Stimulated activated CD4-positive, alpha-beta T cell treated with anti-CD3 and anti-CD28 coated beads, Interleukin-1b, Interleukin-23, amount 100 ng/mL, for 1 hour (primary cell): ENCODE measurements at places on chromosomes 2 and 18.

- DNase-seq, result no peak
Observed at GRCh38 chr2:234478121-234478858, 18.6 kb downstream of the ARL4C start.

DNA sequence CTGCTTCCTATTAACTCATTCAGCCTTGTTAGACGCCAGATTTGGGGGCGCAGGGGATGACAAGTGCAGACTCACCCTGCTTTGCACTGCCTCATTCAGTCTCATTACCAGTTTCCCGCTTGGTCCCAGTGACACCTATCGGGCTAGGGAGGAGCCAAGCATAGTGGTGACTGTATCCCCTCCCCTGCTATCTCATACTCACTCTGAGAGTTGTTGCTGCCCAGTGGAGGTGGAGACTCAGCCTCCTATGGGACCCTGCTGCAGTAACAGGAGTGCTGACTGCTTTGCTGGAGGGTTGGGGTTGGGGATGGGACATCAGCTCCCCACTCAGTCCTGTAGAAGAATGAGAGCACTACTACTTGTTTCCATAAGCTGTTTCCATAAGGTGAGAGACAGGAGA lies 21.3 kb upstream of the PIK3C3 start:
- DNase-seq, result no peak

DNA sequence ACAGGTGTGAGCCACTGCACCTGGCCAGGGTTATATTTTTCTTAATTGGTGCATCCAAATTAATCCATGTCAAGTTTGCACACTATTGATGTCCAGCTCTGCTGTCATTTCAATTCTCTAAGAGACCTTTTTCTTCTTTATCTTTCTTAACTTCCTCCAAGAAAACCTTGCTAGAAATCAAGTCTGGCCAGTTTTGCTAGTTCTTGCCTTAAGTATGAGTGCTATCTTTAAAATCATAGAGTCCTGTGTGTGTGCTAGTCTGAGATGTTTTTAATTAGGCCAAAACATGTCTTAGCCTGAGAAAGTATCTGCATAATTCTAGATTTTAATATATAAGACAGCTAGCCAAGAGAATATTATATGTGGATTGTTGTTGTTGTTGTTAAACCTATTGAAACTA lies 56.2 kb upstream of the SLC39A10 start:
- no peak for DNase-seq

DNA sequence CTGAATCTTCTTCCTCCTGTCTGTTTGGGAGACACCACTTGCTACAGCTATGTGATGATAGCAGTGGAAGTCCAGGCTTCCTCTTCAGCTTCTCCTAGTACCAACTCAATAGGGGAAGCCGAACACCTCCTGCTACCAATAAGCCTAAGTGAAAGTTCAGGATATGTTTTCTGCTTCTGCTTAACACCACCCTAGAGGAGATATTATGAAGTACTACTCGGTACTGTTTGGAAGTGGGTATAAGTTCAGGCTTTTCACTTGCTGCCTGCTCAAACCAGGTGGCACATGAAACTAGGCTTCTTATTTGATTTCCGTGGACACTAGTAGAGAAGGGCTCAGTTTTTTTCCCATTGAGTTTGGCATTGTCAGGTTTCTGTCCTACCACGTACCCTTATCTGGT lies 99.8 kb downstream of the PTPN4 start:
- DNase-seq, result no peak

DNA sequence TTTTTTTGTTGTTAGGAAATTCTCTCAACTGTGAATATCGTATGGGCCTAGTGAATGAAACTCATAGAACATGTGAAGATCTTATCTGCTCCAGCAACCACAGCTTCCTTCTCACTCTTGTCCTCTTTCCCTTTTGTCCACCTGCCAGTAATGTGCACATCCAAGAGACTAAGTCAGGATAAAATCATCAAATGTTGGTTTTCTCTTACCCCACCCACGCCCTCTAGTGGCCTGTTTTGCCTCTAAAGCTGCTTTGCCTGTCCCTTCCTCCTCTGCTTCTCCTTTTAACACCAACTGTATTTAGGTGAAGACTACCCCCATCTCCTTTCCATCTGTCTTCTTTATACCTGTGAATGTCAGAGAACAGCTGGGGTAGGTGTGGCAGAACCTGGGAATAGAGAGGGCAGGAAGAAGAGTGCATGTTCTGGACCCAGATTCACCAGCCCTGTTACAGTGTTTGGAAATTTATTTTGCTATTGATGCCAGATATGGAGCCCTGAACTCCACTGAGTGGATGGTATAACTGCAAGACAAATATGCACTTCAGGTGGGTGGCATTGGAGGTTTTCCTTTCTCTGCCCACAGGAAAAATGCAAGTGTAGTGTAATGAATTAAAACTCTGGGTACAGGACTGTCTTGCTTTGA lies 8.4 kb upstream of the MGAT5 start:
- DNase-seq, result peak; percentile 61

DNA sequence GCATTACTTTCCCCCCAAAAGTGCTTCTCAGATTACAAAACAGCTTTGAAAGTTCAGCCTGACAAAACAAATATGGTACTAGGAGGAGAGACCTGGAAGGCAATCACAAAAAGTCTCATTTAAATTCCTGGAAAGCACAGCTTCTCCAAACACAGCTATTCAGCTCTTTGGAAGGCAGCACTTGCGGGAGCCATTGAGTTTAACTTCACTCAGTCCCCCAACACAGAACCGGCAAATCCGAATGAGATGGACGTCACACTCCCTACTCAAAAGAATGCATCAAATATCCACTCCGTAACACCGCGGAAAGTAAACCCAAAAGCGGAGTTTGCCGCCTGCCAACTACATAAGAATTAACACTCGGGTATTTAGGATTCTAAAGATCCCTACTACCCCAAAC lies 638 bp downstream of the ST6GAL2 start:
- no peak for DNase-seq

- no peak for DNase-seq
Observed at GRCh38 chr2:127104881-127105655, 1.9 kb downstream of the BIN1 start.

GRCh38 chr18:21991886-21992285 lies 177.5 kb upstream of the GATA6 start:
- DNase-seq, result no peak

DNA sequence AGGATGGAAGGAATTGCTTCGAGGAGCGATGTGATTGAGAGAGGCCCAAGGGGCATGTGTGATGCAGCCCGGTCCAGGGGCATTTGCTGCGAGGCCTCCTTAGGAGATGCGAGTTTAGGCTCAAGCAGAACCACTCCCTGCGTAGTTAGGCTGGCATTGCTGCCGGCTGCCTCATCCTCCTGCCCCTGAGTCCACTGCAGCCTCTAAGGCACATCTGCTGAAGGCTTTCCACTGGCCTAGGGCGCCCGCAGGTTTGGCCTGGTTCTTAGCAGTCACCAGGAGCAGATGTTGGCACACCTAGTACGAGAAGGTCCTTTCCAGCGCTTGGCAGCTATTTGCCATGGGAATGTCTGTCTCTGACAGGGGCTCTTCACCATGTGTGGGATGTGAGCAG lies 20.7 kb downstream of the INPP5D start:
- DNase-seq, result no peak

DNA sequence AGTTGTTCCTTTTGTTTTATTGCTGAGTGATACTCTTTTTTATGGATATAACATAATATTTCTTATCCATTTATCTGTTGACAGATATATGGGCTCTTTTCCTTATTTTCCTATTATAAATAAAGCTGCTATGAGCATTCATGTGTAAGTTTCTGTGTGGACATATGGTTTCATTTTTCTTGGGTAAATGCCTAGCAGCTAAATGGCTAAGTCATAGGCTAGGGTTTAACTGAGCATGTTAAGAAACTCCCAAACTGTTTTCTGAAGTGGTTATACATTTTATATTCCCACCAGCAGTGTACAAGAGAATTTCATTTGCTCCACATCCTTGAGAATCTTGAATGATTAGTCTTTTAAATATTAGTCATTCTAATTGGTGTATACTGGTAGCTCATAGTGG lies 786.6 kb upstream of the CDH2 start:
- DNase-seq, result no peak

- no peak for DNase-seq
Observed at GRCh38 chr2:31429759-31430438, 15.4 kb upstream of the XDH start.

- no peak for DNase-seq
Observed at GRCh38 chr2:128310094-128310716, 8.5 kb downstream of the HS6ST1 start.

GRCh38 chr18:50192995-50193795 lies 1.8 kb downstream of the MYO5B start:
- DNase-seq, result no peak

DNA sequence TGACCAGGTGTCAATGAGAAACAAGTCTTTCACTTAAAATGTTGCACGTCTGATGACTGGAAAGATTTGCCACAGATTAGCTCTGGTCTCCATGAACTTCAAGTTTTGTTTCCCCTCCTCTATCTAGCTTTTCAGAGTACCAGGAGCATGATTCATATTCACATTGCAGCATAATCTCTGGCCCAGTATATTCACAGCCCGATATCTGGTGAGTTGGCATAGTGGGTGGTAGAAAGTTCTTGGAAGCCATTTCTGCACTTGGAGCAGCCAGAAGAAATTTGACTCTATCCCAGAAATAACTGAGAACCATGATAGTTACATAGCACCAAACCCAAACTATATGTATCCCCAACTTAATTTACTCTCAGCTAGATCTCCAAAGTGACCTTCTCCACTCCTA lies 503.9 kb downstream of the PID1 start:
- DNase-seq, result no peak

DNA sequence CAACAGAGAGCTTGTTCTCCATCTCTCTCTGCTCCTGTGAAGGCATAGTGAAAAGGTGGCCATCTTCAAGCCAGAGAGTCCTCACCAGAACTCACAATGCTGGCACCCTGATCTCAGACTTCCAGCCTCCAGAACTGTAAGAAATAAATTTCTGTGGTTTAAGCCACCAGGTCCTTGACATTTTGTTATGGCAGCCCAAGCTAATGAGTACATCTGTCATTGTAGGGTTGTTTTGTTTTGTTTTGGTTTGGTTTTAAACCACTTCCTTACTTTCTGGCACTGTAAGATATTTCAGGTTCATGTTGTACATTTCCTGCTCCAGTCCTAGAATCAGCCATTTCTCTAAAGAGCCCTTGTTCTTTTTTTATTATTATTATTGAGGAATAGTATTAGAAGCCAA lies 171.2 kb downstream of the CPS1 start:
- no peak for DNase-seq

- no peak for DNase-seq
Observed at GRCh38 chr2:137638932-137639331, 325.3 kb upstream of the HNMT start.

GRCh38 chr18:25175558-25176517 lies 176.1 kb downstream of the ZNF521 start:
- no peak for DNase-seq
